ENCODE measurements at places on chromosomes 16 and 17.

GRCh38 chr17:70100983-70101382 lies 26.0 kb downstream of the KCNJ16 start:
- DNase-seq: peak; percentile 28

DNA sequence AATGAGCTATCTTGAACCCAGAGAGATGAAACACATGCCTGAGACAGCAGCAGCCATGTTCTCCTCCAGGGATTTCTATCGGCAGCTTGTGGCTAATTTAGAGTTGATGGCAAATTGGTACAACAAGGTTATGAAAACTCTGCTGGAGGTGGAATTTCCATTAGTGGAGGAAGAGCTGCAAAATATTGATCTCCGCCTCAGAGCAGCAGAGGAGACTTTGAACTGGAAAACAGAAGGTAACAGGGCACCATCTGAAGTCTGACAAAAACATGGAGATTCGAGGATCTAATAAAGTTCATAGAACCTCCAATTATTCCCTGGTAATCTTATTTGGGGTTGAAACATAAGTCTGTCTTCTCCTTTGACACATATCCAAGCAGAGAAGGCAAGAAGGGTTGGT lies 52.8 kb downstream of the DNAH9 start:
- DNase-seq: no peak

DNA sequence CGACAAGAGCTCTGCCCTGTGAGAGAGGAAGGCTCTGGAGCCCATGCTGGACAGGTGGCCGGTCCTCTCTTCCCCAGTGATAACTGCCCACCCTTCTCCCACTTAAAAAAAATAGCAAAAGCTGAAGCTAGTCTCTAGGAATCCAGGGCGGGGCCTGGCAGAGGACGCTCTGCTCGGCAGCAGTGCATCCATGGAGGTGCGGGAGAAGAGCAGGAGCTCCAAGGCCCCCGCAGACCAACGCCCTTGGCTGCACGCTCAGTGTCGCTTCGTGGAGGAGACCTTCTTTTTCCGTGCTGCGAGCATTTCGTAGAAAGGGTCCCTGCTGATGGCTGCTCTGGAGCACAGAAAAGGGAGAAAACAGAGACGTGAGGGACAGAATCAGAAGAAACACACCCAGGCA lies 98.6 kb upstream of the DNAH17 start:
- DNase-seq: no peak

- DNase-seq: no peak
Measured at GRCh38 chr17:75273977-75274708, 3.1 kb upstream of the MIF4GD start.

GRCh38 chr16:86261379-86261778 lies 248.9 kb upstream of the FOXF1 start:
- no peak for DNase-seq

- no peak for DNase-seq
Measured at GRCh38 chr16:55695595-55695994, 39.8 kb downstream of the SLC6A2 start.

- DNase-seq: no peak
Measured at GRCh38 chr16:50712560-50712898, 19.1 kb downstream of the NOD2 start.
